ENCODE measurements at places on chromosomes 12 and 14.

DNA sequence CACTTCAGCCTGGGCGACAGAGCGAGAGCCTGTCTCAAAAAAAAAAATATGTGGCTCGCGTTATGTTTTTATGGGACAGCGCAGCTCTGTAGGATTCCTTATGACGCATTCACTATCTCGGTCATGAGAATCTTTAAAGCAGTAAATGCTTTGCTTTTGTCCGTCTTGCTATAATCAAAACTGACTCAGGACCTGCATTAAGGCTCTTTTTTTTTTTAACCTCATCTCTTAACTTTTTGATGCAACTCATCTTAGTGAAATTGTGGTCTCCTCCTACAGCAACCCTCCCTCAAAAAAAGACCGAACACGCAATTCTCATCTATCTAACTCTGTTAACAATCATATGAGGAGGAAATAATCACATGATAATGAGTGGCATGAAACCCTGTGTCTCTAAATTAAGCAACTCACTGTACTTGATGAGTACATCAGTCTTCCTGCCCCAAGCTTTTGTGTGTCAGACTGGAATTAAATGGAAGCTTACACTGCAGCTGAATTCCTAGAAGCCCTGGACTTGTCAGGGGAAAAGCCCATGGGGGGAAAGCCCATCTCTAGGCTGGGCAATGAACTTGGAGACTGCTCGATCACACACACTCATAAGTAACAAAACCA is 4.3 kb downstream of the P2RX4 start:
- DNase-seq = no peak

GRCh38 chr12:479161-479560 is 19.4 kb downstream of the B4GALNT3 start:
- no peak for DNase-seq

DNA sequence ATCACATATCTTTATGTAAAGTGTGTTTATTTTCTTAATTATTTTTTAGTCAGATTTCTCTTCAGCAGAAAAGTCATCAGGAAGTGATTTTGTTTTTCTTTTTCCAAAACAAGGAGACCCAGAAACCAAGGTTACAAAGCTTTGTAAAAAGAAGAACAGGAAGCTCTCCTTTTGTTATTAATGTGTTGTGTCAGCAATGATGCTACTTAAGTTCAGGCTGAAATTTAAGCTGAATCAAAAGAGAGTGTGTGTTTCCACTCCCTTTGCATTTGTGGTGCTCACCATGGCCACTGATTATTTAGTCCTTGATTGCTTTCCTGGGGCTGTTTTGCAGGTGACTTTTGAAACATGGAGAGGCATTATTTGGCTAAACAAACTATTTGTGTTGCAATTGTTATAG is 155.3 kb upstream of the ATP2B1 start:
- no peak for DNase-seq

DNA sequence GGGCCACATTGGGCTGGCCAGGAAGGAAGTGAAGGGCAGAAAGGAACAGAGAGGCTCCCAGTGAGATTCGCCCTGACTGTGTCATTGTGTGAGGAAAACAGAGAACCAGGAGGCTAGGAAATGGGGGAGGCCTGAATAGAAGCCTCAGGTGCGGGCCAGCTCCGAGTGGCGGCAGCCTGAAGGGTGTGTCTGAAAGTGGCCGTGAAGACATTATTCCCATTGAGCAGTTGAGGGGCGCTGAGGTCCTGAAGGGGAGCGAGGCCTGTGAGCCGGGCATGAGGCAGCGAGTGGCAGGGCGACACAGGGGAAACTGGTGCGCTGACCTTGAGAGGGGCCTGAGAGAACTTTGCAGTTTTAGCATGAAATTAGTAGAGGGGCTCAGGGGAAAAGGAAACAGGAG is 6.9 kb downstream of the CLBA1 start:
- DNase-seq = no peak

DNA sequence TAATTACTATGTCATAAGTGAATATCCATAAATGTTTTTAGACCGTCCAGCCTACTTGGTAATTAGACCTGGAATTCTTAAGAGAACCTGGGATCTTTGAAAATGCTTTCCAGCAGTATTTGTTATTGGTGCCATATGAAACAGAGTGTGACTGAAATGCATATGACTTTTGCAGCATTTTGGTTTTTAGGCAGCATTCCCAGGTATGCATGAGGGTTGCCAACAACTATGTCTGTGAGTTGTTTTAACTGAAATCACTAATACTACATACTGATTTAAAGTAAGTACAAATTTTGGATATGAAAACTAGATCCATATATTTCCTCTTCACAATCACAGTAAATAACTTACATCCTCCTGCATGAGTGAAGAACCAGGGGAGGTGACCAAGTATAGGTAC is 437.7 kb upstream of the FAR2 start:
- no peak for DNase-seq

DNA sequence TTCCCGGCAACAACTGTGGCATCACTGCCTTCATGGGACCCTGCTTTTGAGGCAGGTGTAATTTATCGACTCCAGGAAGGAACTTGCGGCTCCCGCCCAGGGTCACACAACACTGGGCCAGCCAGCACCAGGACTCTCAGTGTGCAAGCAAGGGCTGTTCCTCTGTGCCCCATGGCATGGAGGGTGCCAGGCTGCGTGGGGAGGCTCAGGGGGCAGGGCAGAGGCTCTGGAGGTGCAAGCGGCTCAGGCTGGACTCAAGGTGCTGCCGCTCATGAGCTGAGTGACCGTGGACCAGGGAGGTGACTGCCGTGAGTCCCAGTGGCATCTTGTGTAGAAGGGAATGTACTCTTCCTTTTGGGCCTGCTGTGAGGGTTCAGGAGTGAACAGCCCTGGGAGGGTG is 57.6 kb downstream of the SLC24A4 start:
- DNase-seq = no peak

DNA sequence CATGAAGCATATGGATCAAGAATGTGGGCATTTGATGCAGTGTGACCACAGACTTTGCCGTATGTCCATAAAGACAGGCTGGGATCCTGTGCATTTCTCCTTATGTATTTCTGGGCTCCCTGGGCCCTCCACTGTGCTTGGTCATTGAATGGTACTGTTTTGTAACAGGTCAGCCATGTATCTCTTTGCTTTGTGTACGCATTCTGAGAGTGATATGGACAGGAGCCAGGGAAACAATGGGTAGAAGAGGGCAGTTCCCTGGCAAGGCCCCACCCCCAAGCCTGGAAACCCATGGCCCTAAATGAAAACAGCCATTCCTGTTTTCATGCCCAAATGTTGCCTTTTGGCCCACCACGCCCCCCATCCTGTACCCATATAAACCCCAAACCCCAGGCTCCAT is 15.2 kb upstream of the FBXO34 start:
- no peak for DNase-seq

DNA sequence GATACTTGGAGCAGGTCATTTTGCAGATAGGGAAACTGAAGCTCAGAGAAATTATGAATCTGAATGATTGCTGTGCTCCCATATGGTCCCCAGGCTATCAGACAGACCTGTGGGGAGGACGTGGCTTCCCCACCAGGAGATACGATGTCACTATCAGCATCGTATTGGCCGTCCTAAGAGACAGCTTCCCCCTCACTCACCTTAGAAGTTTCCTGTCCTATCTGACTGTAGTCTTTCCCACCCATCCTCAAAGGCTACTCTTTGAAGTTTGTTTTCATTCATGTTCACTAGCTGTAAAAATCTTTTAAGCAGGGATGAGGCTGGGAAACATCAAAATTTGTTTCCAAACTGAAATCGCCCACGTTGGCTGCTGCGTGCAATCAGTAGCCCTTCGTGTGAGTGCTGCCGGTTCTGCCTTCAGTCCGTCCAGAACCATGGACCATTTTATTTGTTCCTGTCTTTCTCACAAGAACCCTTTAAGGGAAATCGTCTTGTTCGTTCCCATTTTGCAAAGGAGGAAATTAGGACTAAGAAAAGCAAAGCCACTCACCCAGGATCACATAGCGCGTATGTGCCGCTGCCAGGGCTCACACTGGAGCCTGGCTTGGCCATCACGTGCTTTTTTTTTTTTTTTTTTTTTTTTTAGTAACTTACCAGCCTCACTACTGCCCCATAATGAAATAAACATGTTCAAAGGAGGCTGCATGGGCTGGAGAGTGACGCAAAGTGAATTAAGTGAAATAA is 1.0 kb upstream of the KDM2B start:
- DNase-seq = no peak

- no peak for DNase-seq
Measured at GRCh38 chr12:24223926-24224325, 274.5 kb upstream of the SOX5 start.

GRCh38 chr12:51441583-51441982 is 17.0 kb downstream of the SLC4A8 start:
- no peak for DNase-seq

GRCh38 chr12:75137896-75138295 is 71.7 kb downstream of the KCNC2 start:
- no peak for DNase-seq

DNA sequence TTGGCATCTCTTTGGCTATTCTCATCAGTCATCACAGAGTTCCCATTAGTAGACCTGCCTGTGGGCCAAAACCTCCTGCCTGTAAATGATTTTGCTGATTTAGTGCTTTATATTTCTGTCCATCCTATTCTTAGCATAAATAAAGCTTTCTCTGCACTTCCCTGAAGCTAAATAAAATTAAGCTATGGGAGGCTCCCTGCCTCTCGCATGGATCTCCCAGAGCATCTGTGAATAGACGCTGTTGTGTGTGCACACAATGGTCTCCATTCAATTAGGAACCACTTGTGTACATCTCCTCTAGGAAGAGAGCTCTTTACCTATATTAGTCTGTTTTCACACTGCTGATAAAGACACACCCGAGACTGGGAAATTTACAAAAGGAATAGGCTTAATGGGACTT is 80.4 kb downstream of the PPFIBP1 start:
- no peak for DNase-seq

DNA sequence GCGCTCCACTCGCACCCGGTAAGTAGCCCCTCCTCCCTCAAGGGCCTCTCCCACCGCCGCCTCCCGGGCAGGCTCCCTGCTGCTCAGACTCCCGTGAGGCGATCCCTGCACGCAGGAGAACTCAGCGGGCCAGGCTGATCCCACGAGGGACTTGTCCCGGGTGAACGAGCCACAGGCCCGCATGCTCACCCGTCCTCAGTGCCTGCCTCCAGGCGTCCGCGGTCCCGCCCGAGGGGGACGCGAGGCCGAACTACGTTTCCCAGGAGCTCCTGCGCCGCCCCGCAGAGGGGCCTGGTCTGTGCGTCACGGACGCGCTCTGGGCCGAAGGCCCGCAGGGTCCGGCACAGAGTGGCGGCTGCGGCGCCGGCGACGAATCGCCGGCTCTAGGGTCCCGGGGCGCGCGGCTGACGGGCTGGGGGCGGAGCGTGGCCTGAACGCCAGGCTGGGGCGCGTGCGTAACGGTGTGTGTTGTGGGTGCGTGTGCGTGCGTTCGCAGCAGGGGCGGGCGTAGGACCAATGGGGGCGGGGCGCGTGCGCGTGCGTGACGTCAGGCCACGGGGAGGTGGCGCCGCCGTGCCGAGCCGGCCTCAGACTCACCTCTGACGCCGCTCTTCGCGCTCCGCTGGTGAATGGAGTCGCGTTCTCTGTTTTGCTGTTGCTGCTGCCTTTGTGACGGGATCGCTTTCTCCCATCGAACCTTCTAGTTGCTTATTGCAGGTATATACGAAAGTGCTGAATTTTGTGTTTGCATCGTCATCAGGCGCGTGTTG is at the start of the genes ZNF10 and ZNF891:
Gene ZNF10, plus strand, starts transcription at position 590 of the 770 bp plus-strand sequence. CDS start 13,866 bp downstream, outside the sequence.
Gene ZNF891, minus strand, starts transcription at position 237 of the 770 bp plus-strand sequence. CDS start 8,356 bp downstream, outside the sequence.
- peak; percentile 94 for DNase-seq

DNA sequence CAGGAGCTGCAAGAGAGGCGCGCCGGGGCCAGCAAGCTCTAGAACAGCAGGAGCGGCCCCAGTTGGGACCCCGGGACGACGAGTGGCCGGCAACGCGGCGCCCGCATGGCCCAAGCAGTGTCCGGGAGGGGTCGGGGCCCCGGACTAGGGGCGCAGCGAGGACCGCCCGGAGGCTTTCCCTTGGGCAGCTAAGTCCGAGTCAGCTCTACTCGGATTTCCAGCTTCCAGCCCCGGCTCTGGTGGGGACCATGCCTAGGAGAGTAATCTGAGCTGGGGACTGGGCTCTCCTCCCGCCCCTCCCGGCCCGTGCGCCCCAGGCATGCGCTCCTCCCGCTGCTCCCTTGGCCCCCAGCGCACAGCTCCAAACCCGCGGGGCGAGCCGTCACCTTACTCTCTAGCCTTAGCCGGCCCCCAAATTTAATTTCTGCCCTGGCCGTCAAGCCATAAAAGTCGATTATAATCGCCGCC is 41.6 kb upstream of the CAPRIN2 start:
- DNase-seq = no peak

GRCh38 chr14:106436310-106436905 is 910.0 kb downstream of the TMEM121 start:
- DNase-seq = peak; percentile 57

GRCh38 chr12:58914457-58914856 is 5.8 kb downstream of the LRIG3 start:
- DNase-seq = no peak

DNA sequence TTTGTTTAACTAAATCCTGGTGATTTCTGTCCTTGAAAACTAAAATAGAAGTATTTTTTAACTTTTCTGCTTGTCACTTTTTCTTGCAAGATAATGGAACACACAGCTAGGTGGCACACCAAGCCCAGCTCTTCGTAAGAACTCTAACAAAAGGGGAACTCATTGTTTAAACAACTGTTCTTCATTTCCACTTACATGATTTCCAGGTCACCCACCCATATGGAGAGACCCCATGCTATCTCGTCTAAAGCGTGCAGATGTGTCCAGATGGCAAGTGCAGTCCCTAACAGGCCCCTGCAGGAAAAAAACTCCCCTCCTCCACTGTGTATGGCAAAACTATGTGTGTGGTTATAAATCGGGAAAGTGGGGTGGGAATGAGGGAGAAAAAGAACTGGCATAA is 43.3 kb upstream of the NT5DC3 start:
- DNase-seq = no peak

DNA sequence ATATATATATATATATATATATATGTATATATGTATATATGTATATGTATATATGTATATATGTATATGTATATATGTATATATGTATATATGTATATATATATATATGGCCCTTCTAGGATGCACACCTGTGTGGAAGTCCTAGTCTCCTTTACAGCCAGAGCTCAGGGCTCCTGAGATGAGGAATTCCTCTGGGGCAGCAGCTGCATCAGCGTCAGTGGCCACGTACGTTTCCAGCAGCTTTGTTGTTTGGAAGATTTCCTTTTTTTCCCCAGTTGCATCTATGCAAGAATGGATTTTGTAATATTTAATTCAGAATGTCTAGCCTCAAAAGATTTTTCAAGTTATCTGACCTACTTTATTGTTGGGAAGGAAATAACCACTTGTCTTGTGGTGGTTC is 68.6 kb downstream of the TNFAIP2 start:
- DNase-seq = no peak

DNA sequence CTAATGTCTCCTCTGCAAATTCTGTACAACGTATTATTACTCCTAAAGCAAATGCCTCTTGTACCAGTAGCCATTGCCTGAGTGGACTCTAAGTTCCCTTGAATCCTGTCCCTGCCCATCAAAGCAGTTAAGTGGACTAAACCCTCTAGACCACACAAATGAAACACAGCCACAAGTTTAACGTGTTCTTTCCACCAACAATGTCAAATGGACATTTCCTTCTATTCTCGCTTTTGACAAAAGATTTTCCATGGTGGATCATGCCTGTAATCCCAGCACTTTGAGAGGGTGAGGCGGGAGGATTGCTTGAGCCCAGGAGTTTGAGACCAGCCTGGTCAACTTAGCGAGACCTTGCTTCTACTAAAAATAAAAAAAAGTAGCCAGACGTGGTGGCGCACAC is 15.9 kb downstream of the CCDC88C start:
- no peak for DNase-seq

- DNase-seq = no peak
Measured at GRCh38 chr14:80957613-80958012, 2.2 kb downstream of the TSHR start.

- DNase-seq = no peak
Measured at GRCh38 chr14:24418492-24418873, 11.0 kb downstream of the CBLN3 start.

All from stimulated activated CD8-positive, alpha-beta memory T cell treated with anti-CD3 and anti-CD28 coated beads, Interleukin-2, amount 100 ng/mL, for 1 hour (primary cell).